ENCODE measurements at places on chromosomes 7 and 10. TPM values are rescaled to one million over a fixed set of nuclear protein-coding genes. Genes with fewer than 3 reads are reported as not detected.

- no peak overlapping the region for H3K4me3 ChIP-seq
- H3K27me3 ChIP-seq: no peaks in the 10 kb centered on the region
- no peak for DNase-seq
- H3K27ac ChIP-seq: no peak overlapping the region
Observed at GRCh38 chr10:76881477-76882220, 756.0 kb downstream of the KCNMA1 start.

- H3K36me3 ChIP-seq: peaks cover 6% of the 10 kb centered on the region
- H3K4me3 ChIP-seq: peak overlapping the region; percentile 88
- peaks cover 6% of the 10 kb centered on the region for H3K4me1 ChIP-seq
- H3K27ac ChIP-seq: peak overlapping the region; percentile 88
Observed at GRCh38 chr10:96585736-96586418, 935 bp downstream of the TM9SF3 start.

DNA sequence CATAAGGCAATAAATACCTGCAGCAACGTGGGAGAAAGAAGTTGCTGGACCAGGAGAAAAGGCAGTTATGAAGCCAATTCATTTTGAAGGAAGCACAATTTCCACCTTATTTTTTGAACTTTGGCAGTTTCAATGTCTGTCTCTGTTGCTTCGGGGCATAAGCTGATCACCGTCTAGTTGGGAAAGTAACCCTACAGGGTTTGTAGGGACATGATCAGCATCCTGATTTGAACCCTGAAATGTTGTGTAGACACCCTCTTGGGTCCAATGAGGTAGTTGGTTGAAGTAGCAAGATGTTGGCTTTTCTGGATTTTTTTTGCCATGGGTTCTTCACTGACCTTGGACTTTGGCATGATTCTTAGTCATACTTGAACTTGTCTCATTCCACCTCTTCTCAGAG is 13.0 kb downstream of the DUSP5 start:
- H3K27me3 ChIP-seq: no peaks in the 10 kb centered on the region
- DNase-seq: no peak
- H3K4me1 ChIP-seq: peaks cover 15% of the 10 kb centered on the region
- peaks cover 97% of the 10 kb centered on the region for H3K36me3 ChIP-seq

DNA sequence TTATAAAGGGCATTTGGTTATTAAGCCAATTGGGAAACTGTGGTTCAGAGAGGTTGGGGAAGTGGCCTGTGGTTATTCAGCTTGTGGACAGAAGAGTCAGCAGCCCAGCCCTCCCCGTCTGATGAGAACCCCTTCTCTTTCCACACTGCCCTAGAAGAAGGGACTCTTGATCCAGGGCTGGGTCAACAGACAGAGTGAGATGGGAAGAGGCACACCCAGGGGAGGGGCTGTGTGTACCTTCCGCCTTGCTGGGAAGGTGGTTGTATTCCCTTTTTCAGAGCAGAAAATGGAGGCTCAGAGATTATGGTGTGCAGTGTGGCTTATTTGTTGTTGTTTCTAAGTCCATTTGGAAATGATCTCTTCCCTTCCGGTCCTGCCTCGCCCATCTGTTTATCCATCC is 103.4 kb downstream of the GRK5 start:
- no peaks in the 10 kb centered on the region for H3K36me3 ChIP-seq
- no peaks in the 10 kb centered on the region for H3K27me3 ChIP-seq
- no peak for DNase-seq

DNA sequence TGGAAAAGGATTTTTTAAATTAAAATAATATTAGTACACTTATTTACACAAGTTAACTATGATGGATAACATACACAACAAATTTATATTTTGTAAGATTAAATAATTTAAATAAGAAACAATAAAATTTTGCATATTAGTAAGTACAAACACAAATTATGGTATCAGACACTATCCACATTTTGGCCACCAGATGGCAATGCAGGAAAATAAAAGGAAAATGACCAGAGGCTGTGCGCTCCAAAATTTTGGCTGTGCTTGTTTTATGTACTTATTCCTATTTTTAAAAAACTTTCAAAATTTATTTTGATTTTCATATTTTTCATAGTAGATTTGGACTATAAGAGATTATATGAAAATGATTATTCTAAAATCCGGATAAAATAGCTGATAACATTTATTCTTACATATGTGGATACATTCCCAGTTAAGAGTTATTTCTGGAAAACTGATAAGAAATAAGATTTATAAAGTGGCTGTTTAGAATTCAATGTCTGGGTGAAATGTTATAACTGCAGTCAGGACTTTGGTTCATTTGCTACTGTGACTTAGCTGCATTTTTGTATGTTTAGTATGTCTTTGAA is 274.7 kb upstream of the HGF start:
- H3K27ac ChIP-seq: no peak overlapping the region
- no peaks in the 10 kb centered on the region for H3K27me3 ChIP-seq
- peak; percentile 58 for DNase-seq
- no peaks in the 10 kb centered on the region for H3K4me1 ChIP-seq

The RELN gene
- total RNA-seq: 3.3 TPM

GRCh38 chr7:37342176-37342687 is 106.4 kb downstream of the ELMO1 start:
- no peak overlapping the region for H3K27ac ChIP-seq
- peaks cover 14% of the 10 kb centered on the region for H3K4me1 ChIP-seq
- peaks cover 36% of the 10 kb centered on the region for H3K36me3 ChIP-seq
- no peak overlapping the region for H3K4me3 ChIP-seq
- no peaks in the 10 kb centered on the region for H3K27me3 ChIP-seq

All from endodermal cell (in vitro differentiated cells).